Stimulated activated CD8-positive, alpha-beta memory T cell treated with anti-CD3 and anti-CD28 coated beads, Interleukin-15, amount 100 ng/mL, for 1 hour (primary cell): ENCODE measurements at places on chromosomes 2 and 18.

- DNase-seq: no peak
These were observed 35.1 kb upstream of the VPS54 start for GRCh38 chr2:64054161-64054915.

- DNase-seq: no peak
These were observed 125.3 kb upstream of the ZEB2 start for GRCh38 chr2:144645083-144645778.

GRCh38 chr2:35298493-35298892, 1057.1 kb upstream of the CRIM1 start:
- no peak for DNase-seq

GRCh38 chr18:11324510-11324909, 175.1 kb upstream of the PIEZO2 start:
- no peak for DNase-seq

DNA sequence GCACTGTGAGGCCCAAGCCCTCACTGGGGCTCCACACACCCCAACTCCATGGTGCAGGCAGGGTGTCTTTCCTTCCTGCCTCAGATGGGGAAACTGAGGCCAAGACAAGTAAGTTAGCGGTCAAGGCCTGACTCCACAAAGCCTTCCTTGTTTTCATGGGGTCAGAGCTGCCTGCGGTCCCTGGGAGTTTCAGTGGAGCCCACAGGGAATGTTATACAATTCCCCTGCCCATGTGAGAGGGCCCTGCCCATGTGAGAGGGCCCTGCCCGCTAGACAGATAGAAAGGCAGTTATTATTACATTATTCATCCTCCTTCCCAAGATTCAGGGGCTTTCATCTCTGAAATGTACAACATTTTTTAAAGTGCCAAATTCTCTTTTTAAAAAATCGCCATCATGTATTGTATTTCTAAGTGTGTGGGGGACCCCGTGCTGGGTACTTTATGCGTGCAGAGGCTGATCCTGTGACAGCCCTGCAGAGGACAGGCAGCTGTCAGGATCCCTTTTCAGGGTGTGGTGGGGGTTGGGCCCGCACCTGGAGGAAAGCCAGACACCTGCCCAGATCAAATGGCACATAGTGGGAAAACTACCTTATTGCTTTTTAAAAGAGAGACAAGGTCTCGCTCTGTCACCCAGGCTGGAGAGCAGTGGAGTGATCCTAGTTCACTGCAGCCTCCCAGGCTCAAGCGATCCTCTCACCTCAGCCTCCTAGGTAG, 23.4 kb downstream of the FBLN7 start:
- no peak for DNase-seq

DNA sequence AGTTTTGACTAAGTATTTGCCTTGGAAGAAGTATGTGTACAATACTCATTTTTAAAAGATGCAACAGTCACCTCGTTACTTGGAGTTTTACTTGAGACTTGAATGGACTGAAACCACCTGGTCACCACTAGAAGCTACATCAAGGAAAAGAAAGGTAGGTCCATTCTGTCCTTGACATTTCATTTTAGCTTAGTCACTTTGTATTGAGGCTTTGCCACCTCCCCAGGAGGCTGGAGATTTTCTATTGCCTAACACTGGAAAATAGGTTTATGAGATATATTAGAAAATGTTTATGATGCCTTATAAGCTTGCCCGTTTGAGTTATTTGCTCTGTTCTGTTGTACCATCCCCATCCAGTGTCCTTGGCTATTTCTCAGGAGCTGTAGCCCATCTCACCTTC, 107.9 kb upstream of the ETAA1 start:
- DNase-seq: no peak

DNA sequence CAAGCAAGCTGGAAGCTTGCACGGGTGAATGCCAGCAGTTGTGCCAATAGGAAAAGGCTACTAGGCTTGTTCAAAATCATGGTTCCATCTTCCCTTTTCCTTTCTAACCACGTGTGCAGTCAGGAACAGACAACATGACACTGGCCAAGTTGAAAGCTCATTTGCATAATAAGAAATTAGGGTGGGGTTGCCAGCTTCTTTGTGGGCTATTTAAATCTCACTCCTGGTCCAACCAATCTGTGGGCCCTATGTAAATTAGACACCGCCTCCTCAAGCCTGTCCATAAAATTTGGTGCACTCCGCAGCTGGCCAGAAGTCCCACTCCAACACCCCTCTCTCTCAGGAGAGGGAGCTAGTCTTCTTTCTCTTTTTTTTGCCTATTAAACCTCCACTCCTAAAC, 1948.4 kb upstream of the PIK3C3 start:
- no peak for DNase-seq

GRCh38 chr2:223870840-223871611, 33.6 kb upstream of the AP1S3 start:
- no peak for DNase-seq

DNA sequence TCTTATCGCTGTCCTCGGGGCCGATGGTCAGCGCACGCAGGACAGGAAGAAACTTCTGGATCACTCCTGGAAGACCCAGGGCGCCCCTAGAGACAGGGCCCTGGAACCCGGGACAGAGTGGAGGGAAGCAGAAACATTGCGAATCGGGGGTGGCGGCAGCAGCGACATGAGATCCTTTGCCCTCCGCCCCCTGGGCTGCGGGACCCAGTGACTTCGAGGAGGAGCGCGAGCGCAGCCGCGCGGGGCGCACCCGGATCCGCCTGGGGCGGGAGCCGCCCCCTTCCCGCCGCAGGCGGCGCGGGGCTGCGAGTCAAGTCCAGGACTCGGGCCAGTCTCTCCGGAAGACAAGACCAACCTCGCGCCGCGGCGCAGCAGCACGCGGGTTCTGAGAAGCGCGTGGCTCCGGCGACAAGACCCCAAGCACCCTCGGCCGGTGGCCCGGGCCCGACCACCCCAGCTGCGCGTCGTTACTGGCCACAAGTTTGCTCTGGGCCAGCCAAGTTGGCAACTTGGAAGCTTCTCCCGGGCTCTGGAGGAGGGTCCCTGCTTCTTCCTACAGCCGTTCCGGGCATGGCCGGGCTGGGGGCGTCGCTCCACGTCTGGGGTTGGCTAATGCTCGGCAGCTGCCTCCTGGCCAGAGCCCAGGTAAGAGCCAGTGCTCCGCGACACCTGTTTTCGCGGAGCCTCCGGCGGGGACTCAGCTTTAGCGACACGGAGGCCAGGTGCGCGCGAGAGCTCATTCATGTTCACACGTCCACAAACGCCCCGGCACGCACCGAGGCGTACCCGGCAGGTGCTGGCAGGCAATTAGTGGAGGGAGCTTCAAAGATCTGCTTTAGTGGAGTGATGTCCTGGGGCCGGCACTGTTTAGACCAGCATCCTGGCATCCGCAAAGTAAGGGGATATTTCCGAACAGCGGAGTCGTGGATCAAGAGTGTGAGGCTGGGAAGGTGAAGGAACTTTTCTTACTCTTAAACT, at the start of gene PTH2R:
Gene PTH2R (plus strand): TSS at position 319 of the 978 bp plus-strand sequence. CDS start 252 bp downstream, at position 571.
- no peak for DNase-seq

- DNase-seq: no peak
These were observed 165.3 kb downstream of the ARL4C start for GRCh38 chr2:234331566-234331965.

- DNase-seq: no peak
These were observed 5.1 kb upstream of the PTPRM start for GRCh38 chr18:7561909-7562460.

- DNase-seq: no peak
These were observed 43.6 kb upstream of the PGAP1 start for GRCh38 chr2:196970099-196970498.

- no peak for DNase-seq
These were observed 68.9 kb upstream of the RMDN2 start for GRCh38 chr2:37856101-37856751.

DNA sequence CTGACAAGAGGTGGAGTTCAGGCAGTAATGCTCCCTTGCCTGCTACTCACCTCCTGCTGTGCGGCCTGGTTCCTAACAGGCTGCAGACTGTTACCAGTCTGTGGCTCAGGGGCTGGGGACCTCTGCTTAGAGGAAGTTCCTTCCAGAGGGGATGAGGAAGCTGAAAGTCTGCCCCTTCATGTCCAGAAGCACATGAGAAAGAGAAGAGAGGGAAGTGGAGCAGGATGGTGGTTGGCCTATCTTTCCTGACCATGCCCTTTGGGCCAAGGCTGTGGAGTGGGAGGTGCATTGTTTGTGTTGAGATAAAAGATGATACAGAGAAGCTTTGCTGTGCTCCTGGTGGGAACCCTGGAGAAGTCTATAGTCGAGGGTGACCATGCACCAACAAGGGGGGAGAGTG, 112.5 kb downstream of the LPIN1 start:
- no peak for DNase-seq

DNA sequence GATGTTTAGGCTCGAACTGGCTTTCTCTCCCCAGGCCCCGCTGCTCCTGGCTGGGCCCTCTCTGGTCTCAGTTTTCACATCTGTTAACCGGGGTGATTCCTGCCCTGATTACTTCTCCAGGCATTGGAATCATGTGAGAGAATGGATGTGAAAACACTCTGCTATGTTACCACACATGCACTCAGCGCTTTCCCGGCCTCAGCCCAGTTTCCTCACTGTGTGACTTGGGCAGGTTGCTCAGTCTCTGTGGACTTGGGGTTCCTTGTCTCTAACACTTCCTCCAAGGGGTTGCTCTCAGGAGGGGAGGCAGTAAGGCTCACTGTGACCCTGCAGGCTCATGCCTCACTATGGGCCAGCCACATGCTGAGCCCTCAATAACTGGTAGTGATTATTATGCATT, 230.4 kb upstream of the HS6ST1 start:
- DNase-seq: no peak

GRCh38 chr2:128452536-128453530, 134.2 kb upstream of the HS6ST1 start:
- no peak for DNase-seq

- no peak for DNase-seq
These were observed 34.7 kb upstream of the MAP2 start for GRCh38 chr2:209389171-209389618.
